Activated CD4-positive, alpha-beta T cell treated with anti-CD3 and anti-CD28 coated beads, Interleukin-2, amount 10 ng/mL, durations not matched to agents 7 days and 5 days (primary cell): ENCODE measurements at places on chromosomes 16 and 17. TPM values are rescaled to one million over a fixed set of nuclear protein-coding genes. Genes with fewer than 3 reads are reported as not detected.

Gene SLC16A5
- total RNA-seq: 12.2 TPM

Gene GLP2R
- not detected for total RNA-seq

Gene ZG16
- not detected for total RNA-seq

Gene SEPTIN1
- total RNA-seq: 413 TPM

Gene TSNAXIP1
- total RNA-seq: 0.27 TPM

Gene TRIM47
- total RNA-seq: 43.4 TPM

Gene TMC7
- total RNA-seq: not detected

Gene ANKRD40CL
- not detected for total RNA-seq

Gene HEXD
- total RNA-seq: 70.2 TPM

Gene PRSS8
- not detected for total RNA-seq

Gene RNFT1
- total RNA-seq: 16.6 TPM

Gene ELMO3
- 6.3 TPM for total RNA-seq

Gene SCN4A
- 0.17 TPM for total RNA-seq

Gene KCNJ18
- not detected for total RNA-seq

Gene SLC52A1
- total RNA-seq: 0.48 TPM

Gene ANKS3
- total RNA-seq: 16.7 TPM

Gene CDRT15L2
- total RNA-seq: not detected

Gene ALDH3A1
- total RNA-seq: not detected

Gene FDXR
- total RNA-seq: 43.4 TPM

Gene KRTAP9-4
- total RNA-seq: not detected

Gene TBX2
- total RNA-seq: not detected

Gene CCL22
- 0.74 TPM for total RNA-seq

Gene TSPOAP1
- 57.5 TPM for total RNA-seq

Gene UTS2R
- not detected for total RNA-seq
